ENCODE measurements at places on chromosomes 16 and 17.

DNA sequence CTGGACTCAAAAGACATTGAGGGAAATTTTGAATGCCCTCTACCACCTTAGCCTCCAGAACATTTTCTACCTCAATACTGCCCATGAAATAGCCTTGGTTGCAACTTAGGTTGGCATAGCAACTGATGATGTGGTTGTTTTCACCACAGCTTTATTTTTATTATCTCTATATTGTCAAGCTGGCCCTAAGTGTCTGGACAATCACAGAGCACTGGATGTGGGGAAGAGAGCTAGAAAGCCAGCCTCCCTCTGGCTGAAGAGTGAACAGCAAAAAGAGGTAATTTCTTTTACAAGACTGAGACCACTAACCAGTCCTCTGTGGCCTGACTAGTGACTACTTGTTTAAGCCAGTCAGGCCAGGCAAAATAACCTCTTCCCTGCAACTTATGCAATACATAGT, 159.6 kb downstream of the HS3ST2 start:
- no peak for DNase-seq

- no peak for DNase-seq
These were observed 677 bp downstream of the SLC13A2 start for GRCh38 chr17:28474111-28474531.

DNA sequence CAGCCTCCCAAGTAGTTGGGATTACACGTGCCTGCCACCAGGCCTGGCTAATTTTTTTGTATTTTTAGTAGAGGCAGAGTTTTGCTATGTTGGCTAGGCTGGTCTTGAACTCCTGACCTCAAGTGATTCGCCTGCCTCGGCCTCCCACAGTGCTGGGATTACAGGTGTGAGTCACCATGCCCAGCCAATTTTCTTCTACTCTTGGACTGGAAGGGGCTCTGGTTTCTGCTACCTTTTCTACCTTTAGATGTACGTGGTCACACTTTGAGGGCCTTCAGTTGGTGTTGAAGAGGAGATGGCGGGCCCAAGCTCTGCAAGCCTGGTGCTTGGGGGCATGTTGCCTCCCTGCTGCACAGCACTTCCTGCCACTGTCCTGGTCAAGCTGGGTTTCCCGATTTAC, 173.6 kb downstream of the PRKCA start:
- no peak for DNase-seq

GRCh38 chr17:41639492-41640473, 15.4 kb upstream of the KRT17 start:
- no peak for DNase-seq

- no peak for DNase-seq
These were observed 1017.1 kb upstream of the EEF2KMT start for GRCh38 chr16:6114691-6115090.

DNA sequence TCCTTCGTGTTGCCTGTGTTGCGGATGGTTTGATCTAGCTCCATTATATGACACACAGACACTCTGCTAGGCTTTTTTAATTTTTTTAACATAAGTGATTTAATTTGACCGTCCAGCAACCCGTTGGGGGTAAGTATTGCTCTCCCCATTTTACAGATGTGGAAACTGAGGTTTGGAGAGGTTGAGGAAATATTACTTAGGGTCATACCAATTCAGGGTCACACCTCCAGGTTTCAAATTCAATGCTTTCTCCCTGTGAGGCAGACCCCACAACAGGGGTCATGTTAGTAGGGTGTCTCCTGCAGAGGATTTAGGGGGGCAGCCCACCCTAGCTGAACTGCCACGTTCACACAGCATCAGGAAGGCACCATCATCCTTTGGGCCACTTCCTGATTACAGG, 179.4 kb downstream of the COPRS start:
- DNase-seq, result no peak

DNA sequence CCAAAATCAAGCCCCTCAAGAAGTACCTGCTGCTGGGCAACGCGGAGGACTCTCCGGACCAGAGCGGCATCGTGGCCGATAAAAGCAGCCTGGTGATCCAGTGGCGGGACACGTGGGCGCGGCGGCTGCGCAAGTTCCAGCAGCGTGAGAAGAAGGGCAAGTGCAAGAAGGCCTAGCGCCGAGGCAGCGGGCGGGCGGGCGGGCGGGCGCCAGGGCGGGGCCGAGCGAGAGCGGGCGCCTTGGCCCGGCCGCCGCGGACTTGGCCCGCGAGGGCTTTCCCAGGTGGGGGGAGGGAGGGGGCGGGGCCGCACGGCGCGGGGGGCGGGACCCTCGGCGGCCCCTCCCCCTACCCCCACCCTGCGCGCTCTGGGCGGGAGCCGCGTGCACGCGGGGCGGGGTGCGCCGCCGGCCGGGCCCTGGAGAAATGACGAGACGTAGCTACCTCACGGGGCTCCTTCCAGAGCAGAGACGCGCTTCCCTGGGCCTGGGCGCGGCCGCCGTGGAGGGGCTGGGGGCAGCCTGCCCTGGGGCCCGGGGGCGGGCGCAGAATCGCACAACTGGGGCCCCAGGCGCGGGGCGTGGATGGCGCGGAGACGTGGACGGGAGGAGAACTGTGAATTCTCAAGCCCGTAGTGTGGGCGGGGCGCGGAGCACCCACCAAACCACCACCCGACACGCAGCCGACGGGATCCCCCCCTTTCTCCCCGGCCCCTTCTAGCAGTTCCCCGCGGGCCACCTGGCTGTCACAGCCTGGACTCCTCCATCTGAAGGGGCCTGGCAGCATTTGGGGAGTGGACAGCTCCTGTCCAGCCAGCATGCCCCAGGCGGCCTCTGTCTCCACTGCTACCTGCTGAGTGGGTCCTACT, 218.7 kb downstream of the NTN1 start:
- DNase-seq, result no peak

GRCh38 chr16:10332241-10332640, 53.6 kb upstream of the ATF7IP2 start:
- no peak for DNase-seq

DNA sequence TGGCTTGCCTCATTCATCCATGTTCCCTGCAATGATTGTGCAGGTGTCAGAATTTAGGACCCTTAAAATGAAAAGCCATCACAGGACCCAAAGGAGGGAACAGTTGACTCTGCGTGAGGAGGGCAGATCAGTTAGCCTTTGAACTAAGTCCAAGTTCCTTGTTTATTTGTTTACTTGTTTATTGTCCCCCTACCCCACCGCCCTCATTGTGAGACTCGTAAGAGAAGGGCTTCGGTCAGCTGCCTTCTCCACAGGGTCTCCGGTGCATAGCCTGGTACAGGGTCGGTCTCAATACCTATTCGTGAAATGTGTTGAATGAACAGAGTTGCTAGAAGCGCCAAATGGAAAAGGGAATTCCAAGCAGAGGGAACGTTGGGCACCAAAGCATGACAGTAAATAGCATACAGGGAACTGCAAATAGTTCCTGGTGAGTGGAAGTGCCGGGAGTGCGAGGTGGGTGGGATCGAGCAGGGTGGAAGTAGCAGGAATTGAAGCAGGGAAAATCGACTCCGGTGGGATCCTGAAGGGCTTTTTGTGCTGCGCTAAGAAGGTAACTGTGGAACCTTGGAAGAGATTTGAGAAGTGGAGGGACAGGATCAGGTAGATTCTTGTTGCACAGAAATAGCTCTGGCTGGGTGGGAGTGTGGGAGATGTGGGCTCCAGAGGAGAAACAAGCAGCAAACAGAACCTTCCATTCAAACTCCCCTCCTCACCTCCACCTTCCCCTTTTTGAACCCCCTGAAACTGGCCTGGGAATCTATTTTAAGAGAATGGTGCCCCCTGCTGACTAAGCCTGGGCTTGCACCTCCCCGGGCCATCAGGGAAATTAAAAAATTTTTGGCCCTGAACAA, 12.7 kb downstream of the SLC35B1 start:
- peak; percentile 27 for DNase-seq

GRCh38 chr17:8916466-8916865, 49.0 kb upstream of the PIK3R6 start:
- DNase-seq, result no peak

GRCh38 chr17:42288803-42289610, 709 bp downstream of the STAT5A start:
- no peak for DNase-seq

Data from cerebellar nuclear complex (tissue), 1 donor.